Activated gamma-delta T cell (primary cell): ENCODE measurements at places on chromosomes 3 and 15.

DNA sequence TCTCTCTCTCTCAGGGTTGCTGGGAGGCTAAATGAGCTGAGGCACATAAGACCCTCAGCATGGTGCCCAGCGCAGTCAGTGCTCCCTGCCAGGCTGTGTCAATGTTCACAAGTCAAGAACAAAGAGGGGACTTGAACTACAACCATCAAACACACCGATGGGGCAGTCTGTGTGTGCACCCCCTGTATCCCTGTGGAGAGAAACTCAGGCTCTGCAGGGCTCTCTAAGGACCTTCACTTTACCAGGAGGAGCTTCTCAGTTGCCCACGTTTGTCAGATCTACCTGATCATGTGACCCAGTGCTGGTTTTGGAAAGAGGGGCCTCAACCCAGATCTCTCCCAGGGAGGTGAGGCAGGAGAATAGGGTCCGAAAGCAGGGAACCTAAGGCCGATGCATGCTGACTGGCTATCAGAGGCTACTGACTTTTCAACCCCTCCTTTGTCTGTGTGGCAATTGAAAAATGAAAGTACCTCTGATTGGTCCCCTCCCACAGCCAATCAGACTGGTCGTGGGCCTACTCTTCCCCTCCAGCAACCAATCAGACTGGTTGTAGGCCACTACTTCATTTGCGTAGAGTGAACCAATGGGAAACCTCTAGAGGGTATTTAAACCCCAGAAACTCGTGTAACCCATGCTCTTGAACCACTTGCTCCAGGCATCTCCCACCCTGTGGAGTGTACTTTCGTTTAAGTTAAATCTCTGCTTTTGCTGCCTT, 34.0 kb downstream of the RHCG start:
- DNase-seq = no peak

- no peak for DNase-seq
Measured at GRCh38 chr3:194300382-194300758, 50.8 kb downstream of the CPN2 start.

DNA sequence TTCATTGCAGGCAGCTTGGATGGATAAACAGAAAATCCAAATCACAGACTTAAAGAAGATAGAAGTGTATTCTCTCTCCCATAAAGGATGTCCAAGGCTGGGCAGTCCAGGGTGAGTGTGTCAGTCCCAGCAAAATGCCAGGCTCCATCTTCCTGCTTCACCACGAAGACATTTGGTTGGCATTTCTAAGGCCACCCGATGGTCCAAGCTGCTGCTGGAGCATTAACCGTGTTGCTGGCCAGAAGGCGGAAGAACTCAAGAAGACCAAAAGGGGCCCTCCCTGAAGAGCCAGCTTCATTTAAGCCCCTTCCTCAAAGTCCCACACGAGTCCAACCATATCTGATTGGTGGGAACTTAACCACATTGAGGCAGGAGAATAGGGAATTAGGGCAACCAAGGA, 3.0 kb upstream of the CYP11A1 start:
- DNase-seq = no peak

GRCh38 chr3:101172516-101172915, 147.9 kb downstream of the IMPG2 start:
- no peak for DNase-seq
